ENCODE measurements at places on chromosomes 5 and 9.

DNA sequence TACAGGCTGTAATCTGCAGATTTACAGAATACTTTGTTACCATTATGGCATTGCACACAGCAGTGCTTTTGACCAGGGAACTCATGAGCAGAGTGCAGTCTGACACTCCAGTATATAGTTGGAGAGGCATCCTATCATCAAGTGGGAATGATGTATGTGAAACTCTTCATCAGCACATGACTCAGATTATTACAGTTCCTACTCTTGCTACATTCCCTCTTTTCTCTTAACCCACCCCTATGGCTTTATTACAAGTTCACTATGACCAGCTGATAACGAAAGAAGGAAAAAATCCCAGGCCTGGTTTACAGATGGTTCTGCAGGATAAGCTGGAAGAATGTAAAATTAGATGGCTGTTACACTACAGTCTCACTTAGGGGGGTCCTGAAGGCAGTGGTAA is 385.9 kb downstream of the RASEF start:
- DNase-seq = no peak

- DNase-seq = no peak
These were observed 6.9 kb downstream of the MEGF10 start for GRCh38 chr5:127297348-127298035.

GRCh38 chr9:6134661-6135180 is 80.9 kb upstream of the IL33 start:
- no peak for DNase-seq

- no peak for DNase-seq
These were observed 61.4 kb downstream of the CERT1 start for GRCh38 chr5:75450069-75450468.

- no peak for DNase-seq
These were observed 16.3 kb downstream of the DAPK1 start for GRCh38 chr9:87513880-87514535.

- DNase-seq = no peak
These were observed 135.9 kb downstream of the RNF180 start for GRCh38 chr5:64301566-64301965.

GRCh38 chr9:137222190-137223077 is at the start of gene RNF208:
Gene RNF208, minus strand, starts transcription at chr9:137222240. Its CDS starts 1,028 bp downstream, at chr9:137221212.
- DNase-seq = peak; percentile 2

GRCh38 chr9:114888607-114889006 is 41.8 kb downstream of the TNFSF8 start:
- DNase-seq = peak; percentile 30

- DNase-seq = no peak
These were observed 162.2 kb downstream of the HSD17B3 start for GRCh38 chr9:96139592-96140295.

DNA sequence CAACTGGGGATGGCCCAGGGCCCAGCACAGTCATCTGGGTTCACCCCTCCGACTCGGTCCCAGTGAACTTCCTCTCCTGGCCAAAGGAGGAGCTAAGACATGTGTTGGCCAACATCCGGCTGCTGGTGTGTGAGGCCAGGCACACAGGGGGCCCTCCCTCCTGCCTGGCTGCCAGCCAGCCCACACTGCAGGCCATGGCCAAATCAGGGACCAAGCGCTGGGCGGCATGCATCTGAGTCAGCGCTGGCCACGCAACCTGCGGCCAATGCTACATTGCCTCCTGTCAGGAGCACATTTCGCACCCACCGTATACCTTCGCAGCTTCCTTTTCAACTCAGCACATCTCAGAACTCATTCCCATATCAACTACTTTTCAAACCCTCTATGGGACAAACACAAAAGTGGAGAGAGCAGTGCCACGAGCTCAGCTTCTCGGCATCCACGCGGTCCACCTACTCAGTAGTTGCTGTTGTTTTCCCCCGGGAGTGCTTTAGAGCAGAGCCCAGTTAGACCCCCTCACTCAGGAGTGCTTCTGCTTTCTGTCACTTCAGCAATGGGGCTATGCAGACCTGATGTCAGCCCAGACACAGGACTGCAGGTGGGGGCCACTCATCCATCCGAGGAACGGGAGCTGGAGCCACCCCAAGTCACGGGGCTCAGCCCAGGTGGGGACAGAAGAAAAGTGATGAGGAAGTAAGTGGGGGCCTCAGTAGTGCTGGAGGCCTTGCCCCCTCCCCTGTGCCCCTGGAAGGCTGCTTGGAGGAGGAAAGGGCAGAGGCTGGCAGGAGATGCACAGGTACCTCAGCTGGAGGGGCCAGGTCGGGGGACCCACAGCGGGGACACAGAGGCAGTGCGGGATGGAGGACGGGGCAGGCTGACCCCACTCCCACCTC is 13.9 kb downstream of the NINJ1 start:
- no peak for DNase-seq

DNA sequence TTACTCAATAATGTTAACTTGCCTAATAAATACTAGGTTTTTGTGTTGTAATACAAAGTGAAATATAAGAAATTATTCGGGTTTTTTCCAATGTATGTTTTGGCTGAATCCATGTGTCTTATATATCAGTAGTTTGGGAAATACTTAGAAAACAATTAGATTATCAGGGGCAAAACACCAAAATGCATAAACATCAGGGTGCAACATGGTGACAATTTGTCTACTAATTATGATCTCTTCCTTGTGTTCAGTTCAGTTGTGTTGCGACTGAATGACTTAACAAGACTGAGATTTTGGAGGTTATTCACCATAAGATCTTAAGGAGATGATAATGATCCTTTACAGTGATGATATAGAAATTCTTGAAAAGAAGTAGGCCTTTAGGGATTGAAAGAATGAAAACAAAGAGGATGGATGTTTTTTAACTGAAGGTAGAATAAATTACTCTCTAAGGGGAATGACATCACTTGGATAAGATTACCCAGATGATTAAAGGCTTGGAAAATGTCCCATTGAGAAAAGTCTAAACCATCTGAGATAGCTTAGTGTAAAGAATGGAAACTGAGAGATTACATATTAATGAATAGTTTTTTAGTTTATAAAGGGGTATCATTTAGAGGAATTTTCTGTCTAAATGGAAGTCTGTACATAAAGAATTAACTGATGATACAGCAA is 415.8 kb downstream of the SPATA31D1 start:
- DNase-seq = no peak

Measured in NCI-H1417 (cell line).